A172 (cell line): ENCODE measurements at places on chromosomes 1 and 21.

DNA sequence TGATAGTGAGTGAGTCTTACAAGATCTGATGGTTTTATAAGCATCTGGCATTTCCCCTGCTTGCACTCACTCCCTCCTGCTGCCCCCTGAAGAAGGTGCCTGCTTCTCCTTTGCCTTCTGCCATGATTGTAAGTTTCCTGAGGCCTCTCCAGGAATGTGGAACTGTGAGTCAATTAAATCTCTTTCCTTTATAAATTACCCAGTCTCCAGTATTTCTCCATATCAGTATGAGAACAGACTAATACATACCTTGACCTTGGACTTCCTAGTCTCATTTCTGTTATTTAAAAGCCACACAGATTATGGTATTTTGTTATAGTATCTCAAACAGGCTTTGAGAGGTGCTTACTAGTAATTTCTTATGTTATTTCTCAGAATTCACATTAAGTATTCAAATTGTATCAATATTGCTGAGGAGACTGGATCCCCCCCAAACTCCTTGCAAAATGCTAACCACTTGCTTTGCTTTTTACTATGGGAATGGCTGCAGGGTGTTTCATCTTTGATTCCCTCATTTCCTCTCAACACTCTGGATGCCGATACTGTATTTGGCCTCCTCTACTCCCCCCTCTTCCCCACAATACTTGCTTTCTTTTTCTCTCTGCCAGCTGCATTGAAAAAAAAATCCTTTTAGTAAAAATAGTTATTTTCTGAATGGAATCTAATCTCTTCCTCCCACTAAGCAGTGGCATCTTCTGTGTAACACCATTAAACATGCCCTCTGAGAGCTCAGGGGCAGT lies 96.9 kb upstream of the WLS start:
- no peak for DNase-seq

DNA sequence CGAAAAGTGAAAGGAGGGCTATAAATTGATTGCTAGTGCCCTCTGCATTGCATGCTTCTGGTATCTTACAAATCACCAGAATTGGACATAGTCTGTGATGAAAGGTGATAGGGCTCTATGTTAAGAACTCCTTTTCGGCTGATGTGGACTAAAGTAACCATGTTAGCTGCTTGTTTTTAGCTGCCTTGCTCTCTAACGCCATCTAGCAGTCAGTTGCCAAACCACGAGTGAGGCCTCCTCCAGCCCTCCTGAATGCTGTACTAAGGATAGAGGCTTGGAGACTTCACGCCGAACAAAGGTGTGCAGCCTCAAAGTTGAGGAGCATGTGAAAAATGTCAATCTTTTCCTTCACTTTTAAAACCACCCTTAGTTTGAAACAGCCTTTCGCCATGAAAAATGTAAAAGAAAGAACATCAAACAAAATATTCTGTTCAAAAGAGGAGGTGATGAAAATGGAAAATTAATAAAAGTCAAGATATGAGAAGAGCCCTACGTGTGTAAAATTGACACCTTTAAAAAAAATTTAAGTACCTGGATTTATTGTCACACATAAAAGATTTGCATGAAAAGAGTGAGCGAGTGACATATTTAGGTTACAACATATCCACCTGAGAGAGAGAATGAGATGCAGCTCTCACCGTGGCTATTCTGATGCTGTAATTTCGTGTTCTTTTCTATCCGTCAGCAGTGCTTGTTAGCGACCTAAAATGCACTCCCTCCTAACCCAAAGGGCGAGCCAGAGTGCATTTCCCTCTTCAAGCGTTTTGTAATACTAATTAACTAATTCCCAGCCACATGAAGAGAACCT lies 8.1 kb downstream of the LRRC53 start:
- peak; percentile 36 for DNase-seq

- no peak for DNase-seq
Observed at GRCh38 chr1:80278936-80279335, 1272.4 kb upstream of the ADGRL4 start.

DNA sequence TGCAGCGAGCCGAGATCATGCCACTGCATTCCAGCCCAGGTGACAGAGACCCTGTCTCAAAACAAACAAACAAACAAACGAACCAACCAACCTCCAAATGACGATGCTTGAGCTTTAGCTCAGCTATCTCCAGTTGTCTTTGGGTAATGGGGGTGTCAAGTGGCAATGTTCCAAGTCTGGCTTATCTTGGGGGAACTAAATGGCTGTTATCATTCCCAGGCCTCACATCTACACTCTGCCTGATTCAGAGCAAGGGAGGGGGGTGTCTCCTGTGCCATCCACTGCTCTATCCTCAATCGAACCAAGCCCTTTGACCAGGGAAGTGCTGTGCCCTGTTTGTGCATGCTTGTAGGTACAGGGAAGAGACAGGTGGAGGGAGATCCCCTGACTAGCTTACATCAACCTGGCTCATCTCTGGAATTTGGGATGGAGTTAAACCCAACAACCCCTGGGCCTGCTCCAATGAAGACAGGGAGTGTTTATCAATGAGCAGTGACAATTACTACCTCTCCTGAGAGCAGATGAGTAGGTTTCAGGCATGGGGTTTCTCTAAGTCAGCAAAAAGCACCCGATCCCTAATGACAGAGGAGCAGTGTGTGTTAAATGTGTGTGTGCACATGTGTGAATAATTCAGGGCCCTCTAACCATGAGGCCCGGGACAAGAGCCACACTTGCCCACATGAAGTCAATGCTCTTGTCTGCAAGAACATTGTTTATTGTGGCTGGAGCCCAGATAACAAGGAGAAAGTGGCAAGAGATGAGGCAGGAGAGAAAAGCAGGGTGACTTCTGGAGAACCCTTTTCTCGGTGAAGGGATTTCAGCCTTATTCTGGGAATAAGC lies 20.3 kb upstream of the IL6R start:
- DNase-seq: no peak

DNA sequence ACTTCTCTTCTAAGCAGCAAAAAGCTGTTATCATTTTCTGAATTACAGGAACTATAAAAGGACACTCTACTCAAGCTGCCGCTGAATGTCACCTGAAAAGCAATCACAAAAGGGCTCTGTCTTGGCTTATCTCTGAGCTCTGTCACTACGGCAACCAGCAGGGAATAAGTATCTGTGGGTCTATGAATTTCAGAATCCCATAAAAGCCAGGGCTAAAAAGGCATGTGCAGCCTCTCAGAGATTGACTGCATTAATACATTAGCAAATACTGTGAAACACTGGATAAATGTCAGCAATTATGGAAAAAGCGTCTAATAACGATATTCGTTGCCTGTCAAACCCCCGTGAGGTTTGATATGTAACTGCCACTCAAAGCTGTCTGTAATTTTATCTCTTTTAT lies 210.2 kb upstream of the DMRTA2 start:
- no peak for DNase-seq

DNA sequence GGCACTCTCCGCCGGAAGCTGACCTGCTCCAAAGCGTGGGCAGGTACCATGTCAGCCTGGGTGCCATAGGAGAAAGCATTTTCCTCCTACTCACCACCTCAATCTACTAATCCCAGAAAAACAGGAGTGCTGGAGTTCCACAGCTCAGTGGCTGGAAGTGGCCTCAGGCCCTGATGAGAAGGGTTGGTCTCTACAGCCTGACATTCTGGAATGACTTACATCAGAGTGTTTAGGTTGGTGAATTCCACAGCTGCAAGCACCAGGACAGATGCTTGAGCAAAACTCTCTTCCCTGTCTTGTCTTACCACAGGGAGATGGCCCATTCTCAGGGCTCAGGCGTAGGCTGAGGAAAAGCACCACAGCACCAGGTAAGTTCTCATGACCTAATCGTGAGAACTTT lies 5.5 kb downstream of the SEC16B start:
- DNase-seq: no peak

- no peak for DNase-seq
Observed at GRCh38 chr1:230834292-230834691, 34.0 kb downstream of the C1orf198 start.

GRCh38 chr1:86708920-86709319 lies 4.5 kb downstream of the SH3GLB1 start:
- DNase-seq: no peak

DNA sequence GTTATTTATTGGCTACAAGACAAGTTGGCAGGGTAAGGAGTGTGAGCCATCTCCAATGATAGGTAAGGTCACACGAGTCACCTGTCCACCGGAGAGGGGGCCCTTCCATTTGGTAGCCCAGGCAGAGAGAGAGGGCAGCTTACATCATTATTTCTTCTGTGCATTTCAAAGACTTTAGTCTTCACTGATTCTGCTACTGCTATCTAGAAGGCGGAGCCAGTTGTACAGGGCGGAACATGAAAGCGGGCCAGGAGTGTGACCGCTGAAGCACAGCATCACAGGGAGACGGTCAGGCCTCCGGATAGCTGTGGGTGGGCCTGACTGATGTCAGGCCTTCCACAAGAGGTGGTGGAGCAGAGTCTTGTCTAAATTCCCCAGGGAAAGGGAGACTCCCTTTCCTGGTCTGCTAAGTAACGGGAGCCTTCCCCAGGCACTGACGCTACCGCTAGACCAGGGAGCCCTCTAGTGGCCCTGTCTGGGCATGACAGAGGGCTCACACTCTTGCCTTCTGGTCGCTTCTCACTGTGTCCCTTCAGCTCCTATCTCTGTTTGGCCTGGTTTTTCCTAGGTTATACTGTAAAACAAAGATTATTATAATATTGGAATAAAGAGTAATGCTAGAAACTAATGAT lies 36.7 kb downstream of the ZNF695 start:
- peak; percentile 30 for DNase-seq

DNA sequence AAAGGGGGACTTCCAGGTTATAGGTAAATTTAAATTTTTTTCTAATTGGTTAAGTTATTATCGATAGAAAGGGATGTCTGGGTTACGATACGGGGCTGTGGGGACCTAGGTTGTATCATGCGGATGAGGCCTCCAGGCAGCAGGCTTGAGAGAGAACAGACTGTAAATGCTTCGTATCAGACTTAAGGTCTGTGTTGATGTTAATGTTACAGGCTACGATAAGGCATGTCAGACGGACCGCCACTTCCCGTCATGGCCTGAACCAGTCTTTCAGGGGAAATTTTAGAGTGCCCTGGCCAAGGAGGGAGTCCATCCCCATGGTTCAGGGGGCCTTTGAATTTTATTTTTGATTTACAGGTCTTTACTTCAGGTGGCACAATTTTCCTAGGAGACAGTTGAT lies 16.7 kb downstream of the ABCG1 start:
- no peak for DNase-seq

GRCh38 chr1:96206451-96206850 lies 515.1 kb upstream of the PTBP2 start:
- DNase-seq: no peak

GRCh38 chr1:92536980-92537884 lies 50.5 kb upstream of the GFI1 start:
- DNase-seq: peak; percentile 3

DNA sequence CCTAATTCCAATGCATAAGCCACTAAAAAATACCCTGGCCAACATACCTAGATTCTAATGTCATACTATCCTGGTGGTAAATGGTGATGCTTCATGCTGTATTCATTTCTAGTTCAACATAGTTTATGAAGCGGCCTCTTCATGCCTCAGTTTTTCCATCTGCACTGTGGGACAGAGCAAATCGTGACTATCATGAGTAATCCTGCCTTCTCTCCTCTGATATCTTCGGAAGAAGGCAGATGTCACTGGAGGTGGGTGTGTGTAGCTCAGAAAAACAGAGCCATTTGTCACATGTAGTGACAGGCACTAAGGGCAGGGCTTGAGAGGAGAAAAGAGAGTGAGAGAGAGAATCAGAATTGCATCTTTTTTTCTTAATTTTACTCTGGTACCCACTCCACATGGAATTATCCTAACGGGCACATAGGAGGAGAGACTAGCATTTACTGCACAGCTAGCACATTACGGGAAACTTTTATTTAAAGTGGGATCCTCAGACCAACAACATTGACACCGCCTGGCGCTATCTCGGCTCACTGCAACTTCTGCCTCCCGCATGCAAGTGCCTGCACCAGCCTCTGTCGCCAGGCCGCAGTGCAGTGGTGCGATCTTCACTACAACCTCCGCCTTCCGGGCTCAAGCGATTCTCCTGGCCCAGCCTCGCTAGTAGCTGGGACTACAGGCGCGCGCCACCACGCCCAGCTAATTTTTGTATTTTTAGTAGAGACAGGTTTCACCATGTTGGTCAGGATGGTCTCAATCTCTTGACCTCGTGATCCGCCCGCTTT lies 78.4 kb upstream of the KCNA3 start:
- no peak for DNase-seq

GRCh38 chr21:42401154-42401553 lies 2.5 kb upstream of the UBASH3A start:
- no peak for DNase-seq

- DNase-seq: no peak
Observed at GRCh38 chr21:42503711-42504110, 7.7 kb upstream of the RSPH1 start.

GRCh38 chr1:157089789-157090188 lies 9.8 kb downstream of the ETV3L start:
- DNase-seq: no peak

- no peak for DNase-seq
Observed at GRCh38 chr1:228945885-228946284, 210.6 kb downstream of the RHOU start.

GRCh38 chr1:109096120-109096519 lies 5.6 kb downstream of the TMEM167B start:
- no peak for DNase-seq

GRCh38 chr21:17491716-17492414 lies 21.0 kb upstream of the CXADR start:
- DNase-seq: peak; percentile 96

GRCh38 chr1:167514288-167514687 lies 4.0 kb downstream of the CD247 start:
- DNase-seq: no peak

DNA sequence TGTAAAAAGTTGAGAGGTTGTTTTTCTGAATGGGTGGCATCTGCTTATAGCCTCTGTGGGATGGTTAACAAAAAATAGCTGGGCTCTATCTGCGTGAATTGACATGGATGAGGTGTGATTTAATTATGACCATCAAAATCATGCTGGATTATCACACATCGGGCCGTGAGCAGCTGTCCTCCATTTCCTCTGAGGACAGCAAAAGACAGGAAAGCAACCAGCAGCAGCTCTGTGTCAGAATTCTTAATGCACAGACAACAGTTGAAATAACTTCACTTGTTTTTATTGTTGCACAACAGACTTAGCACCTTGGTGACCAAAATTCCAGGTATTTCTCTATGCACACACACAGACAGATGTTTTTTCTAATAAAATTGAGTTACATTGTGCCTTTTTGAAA lies 54.5 kb upstream of the LAPTM5 start:
- DNase-seq: no peak

DNA sequence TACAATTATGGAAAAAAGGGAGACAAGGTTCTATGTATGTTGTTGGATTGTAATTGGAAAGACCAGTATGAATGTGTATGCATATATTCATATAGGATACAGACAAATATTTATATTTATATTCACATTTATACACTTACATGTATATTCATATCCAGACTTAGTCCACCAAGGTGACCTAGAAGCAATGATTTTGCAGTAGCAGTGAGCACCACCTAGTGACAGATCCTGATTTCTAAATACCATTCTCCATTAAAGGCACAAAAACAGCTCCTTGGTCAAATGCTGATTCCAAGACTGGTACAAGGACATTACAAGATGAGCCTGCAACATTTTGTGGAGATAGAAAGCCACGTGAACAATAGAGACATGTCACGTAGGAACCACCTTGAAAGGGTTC lies 153.4 kb downstream of the SDCCAG8 start:
- DNase-seq: no peak
